ENCODE measurements at places on chromosomes 7 and 10.

DNA sequence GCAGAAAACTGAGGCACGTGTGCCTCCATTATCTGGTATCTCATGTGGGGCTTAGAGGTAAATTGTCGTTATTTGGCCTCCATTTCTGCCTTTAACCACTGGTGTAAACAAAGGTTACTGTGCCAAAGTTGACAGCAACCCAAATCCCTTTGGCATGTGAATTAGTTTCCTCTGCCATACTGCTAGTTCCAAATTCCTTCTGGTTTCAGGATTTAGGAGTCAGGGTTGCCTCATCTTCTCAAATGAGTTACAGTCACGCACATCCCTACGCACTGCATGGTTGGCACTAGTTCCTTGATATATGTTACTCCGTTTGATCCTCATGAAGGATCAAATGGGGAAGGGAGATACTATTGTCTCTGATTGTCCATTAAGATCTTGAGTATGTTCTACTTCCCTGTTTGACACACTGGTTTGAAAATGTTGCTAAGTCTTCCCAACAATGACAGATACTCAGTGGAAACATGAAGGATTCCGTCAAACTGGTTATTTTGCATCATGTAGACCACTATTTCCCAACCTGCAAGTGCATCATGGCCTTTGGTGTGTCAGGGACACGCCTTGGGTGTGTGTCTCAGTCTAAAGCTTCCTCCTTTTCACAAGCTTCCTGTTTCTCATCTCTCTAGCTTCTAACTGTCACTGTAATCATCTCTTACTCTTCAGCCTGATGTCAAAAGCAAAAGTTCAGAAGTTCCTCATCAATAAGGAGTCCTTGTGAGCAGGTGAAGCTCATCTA, at the start of gene LIPN:
Gene LIPN (plus strand): TSS at position 655 of the 736 bp plus-strand sequence. CDS start 1,386 bp downstream, outside the sequence.
- no peak for DNase-seq

DNA sequence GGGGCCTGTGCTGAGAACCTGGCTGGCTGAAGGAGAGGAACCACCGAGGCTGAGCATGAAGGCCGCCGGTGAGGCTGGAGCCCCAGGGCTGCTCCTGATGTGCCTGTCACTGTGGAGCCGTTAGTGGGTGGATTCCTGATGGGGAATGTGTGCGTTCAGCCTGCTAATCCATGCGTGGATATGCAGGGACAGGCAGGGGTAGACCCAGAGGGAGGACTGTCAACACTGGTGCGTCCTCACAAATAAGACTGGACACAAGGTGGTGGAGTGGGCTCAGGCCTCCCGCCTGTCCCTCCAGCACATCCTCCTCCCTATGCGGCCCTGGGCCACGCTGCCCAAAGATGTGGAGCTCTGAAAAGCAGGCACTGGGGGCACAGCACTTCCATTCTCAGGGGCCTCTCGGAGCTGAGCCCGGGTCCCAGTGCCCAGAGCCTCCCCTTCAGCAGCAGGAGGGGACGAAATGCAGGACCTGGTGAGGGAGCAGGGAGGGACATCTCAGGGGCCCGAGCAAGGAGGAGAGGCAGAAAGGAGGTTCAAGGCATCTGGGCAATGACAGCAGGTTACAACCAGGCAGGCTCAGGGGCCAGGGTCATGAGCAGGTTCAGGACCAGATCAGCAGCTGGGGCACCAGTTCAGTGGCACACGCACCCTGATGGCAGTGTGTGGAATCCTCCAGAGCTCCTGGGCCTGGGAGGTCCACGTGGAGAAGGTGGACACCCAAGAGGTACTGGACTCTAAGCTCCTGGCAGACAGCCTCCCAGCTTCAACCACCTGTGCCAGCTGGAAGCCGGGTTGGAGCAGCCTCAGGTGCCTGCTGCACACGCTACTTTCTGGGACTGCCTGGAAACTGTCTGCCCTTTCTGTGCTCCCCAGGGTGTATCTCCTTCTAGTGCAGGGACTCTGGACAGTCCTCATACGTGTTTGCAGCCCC, 33.5 kb upstream of the ANTXRL start:
- no peak for DNase-seq

DNA sequence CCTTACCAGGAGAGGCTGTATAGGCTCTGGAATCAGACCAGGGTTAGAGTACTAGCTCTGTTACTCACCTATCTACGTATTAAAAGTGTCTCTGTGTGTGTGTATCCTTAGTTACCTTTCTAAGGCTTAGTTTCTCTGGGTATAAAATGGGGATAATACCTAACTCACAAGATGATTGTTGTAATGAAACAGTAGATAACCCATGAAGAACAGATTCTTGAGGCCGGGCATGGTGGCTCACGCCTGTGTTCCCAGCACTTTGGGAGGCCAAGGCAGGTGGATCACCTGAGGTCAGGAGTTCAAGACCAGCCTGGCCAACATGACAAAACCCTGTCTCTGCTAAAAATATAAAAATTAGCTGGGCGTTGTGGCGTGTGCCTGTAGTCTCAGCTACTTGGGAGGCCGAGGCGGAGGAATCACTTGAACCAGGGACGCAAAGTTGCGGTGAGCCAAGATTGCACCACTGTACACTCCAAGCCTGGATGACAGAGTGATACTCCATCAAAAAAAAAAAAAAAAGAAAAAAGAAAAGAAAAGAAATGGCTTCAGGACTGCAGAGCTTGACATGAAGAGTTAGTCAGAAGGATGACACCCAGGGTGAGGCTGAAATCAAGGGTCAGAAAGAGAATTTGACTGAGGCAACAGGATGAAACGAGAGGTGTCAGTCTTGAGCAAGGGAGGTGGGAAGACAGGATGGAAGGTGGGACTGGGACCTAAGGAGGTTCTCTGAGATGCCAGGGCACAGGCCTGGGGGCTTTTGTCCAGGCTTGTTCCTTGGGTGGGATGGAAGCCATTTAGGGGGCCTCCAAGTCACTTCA, 33.4 kb downstream of the PRKAR2B start:
- DNase-seq = no peak

- DNase-seq = no peak
These were observed 882 bp upstream of the CHCHD1 start for GRCh38 chr10:73780966-73781365.

GRCh38 chr10:3395041-3395440, 222.5 kb upstream of the PITRM1 start:
- no peak for DNase-seq

DNA sequence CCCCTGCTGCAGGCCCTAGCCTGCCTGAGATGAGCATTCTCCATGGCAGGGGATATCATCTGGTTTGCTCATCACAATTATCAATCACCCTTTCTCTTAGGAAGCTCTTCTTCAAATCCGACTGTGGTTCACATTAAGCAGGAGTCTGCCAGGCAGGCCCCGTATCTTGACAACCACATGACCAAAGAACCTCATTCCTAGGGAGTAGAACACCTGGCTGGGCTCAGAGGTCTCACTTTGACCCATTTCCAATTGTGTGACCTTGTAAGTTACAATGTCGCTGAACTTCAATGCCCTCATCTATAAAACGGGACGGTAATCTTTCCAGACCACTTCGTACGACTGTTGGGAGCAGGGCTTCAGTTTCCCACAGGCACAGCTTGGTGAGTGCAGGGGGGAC, 156.4 kb upstream of the PCBD1 start:
- no peak for DNase-seq
